Stimulated activated CD8-positive, alpha-beta memory T cell treated with anti-CD3 and anti-CD28 coated beads, Interleukin-15, amount 100 ng/mL, for 24 hours (primary cell): ENCODE measurements at places on chromosomes 4 and X.

DNA sequence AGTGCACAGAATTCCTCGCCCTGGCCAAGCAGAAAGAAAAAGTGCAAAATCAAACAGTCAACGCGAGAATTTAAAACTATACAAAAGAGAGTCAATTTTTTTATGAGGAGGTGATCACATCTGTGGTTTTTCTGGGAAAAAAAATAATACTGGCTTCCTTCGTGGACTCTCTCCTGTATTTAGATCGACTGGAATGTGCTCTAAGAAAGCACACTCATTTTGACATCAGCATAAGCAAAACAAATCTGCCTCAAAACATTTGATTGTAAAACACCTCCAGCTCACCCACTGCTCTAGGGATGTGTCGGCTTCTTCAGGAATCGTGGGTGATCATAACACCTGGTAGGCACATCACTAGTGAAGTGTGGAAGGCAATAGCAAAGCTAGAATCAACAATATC, 417.4 kb upstream of the FAT1 start:
- DNase-seq = no peak

GRCh38 chrX:107454302-107454701, 4.8 kb downstream of the FRMPD3 start:
- DNase-seq = no peak

DNA sequence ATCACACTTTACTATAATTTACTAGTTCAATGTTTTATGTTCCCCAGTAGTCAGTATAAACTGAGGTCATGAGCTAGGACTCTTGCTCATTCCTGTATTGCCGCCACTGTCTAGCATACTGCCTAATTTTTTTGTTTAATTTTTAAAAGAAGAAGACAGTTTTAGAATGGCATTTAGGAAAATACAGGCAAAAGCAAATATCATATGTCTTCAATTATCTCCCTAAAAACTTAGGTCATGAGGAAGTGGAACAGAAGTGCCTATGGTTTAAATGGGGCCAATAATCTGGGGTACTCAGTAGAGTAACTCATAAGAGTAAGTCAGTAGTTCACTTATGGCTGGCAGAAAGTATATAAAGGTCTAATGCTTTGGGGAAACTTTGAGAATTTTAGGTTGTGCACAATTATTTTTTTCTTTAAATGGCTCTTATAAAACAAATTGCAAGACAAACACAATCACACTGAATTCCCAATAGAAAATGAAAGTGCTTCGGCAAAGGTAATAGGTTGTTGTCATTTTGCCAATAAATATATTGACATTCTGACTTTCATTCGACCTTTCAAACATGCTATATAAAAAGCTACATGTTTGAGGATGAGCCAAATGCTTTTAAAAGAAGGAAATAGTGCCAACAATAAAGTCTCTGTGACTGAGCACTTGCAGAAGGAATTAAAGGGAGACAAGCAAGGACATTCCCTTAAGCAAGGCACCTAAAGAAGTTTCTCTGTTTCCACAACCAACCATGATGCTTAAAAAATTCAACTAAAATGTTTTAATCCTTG, 390.1 kb downstream of the PDGFC start:
- DNase-seq = no peak

DNA sequence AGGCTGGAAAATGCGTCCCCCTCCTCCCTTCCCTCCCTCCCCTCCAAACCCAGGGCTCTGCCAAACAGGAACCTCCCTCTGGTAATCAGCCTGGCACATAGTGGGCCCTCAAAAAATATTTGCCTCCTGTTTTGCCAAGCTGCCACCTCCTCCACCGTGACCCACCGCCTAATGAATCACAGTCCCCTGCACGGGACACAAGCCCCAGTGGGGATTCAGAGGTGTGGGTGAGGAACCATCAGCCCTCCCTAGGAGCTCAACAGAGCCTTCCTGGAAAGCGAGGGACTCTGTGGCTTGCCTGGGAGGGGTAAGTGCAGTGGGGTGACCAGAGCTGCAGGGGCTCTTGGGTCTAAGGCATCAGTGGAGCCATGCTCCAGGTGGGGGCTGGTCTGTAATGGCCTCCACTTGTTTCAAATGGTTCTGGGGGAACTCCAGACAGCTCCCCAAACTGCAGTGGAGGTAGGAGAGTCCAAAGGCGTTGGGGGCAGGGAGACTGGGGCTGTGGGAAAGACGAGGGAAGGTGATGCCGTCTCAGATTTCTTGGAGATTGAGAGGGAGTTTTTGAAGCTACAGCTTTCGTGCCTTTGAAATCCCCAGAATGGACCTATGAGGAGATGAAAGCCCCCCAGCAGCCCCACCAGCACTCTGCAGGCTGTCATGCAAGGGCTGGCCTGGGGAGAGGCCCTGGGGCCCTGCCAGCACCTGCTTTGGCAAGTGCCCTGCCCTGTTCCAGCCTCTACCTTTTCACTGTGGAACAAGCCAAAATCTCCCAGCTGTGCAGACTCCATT, 1.0 kb upstream of the PPP2R2C start:
- DNase-seq = no peak

- DNase-seq = no peak
These were observed 81.2 kb downstream of the DCK start for GRCh38 chr4:71074452-71075299.

DNA sequence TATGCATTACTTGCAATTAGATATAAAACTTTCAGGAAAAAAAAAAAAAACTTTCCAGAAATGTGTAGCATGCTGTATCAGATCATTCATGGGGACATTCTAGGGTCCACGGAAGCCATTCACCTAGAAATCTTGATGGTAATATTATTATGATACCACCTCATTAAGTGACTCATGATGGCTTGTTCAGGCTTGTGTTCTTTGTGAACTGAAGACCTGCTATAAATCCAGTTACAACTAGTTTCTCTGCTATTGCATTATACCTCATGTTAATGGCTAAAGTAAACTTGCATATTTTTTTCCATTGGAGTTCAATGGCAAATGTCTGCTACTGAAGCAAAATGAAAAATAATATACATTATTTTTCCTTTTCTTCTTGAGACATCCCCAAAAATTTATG, 35.3 kb upstream of the PTPN13 start:
- DNase-seq = no peak

GRCh38 chr4:140335076-140335475, 38.4 kb upstream of the SCOC start:
- no peak for DNase-seq

- DNase-seq = peak; percentile 89
These were observed 5.0 kb downstream of the UVSSA start for GRCh38 chr4:1351854-1352566.

DNA sequence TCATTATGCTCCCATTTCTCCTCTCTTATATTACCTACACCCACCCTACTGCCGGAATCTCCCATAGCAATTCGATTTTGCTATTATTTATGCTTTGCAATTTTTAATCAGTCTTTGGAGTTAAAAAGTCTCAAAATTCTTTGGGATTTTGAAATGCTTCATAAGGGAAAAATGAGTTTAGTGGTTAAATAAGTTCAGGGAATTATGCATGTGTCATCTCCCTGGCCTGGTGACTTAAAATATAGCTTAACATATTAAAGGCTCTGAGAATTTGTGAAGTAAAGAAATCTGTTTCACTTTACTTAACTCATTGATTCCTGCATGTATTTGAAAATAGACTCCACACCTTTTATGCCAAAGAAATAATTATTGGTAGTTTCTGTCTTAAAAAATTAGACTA, 185.1 kb upstream of the DIPK2B start:
- no peak for DNase-seq

DNA sequence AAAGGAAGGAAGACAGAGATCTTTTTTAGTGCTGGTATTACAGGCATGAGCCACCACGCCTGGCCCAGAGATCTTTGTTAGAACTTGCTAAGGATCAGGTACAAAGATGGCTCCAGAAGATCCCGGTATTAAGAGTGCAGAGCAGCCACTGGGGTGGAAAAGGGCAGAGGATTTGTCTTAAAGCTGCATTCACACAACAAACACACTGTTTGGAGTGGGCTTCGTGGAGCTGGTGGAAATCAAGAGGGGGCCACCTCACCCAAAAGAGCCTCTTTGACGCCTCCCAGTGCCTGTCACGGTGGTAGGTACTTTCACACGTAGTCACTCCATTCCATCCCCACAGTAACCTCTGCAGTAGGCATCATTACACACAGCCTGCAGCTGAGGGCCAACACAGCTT, 13.3 kb downstream of the HELT start:
- no peak for DNase-seq

DNA sequence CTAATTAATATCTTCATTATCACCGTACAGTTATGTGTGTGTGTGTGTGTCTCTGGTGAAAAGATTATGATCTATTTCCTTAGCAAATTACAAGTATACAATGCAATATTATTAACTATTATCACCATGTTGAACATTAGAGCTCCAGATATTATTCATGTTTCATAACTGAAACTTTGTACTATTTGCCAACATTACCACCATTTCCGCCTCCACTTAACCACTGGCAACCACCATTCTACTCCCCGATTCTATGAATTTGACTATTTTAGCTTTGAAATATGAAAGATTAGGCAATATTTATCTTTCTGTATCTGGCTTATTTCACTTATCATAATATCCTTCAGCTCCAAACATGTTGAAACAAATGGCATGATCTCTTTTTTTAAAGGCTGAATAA, 717.9 kb downstream of the ARAP2 start:
- DNase-seq = no peak

GRCh38 chr4:165553221-165553810, 174.5 kb downstream of the CPE start:
- DNase-seq = no peak

- no peak for DNase-seq
These were observed 657.0 kb downstream of the DACH2 start for GRCh38 chrX:86805241-86805640.

DNA sequence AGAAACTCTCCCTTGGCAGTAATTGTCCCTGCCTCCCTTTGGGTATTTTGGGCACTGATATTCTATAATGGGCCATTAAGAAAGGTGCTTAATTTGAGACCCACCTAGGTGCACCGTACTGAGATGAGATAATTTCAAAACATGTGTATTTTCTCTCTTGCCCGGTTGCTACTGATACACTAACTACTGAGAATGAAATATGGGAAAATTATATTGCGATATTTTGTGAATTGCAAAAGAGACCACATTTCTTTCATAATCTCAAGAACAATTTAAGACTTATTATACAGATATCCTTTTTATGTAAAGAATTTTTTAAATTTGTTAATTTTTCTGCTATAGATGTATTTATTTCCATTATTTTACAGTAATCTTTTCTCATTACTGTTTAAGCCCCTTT, 284.9 kb downstream of the ADGRL3 start:
- DNase-seq = no peak

DNA sequence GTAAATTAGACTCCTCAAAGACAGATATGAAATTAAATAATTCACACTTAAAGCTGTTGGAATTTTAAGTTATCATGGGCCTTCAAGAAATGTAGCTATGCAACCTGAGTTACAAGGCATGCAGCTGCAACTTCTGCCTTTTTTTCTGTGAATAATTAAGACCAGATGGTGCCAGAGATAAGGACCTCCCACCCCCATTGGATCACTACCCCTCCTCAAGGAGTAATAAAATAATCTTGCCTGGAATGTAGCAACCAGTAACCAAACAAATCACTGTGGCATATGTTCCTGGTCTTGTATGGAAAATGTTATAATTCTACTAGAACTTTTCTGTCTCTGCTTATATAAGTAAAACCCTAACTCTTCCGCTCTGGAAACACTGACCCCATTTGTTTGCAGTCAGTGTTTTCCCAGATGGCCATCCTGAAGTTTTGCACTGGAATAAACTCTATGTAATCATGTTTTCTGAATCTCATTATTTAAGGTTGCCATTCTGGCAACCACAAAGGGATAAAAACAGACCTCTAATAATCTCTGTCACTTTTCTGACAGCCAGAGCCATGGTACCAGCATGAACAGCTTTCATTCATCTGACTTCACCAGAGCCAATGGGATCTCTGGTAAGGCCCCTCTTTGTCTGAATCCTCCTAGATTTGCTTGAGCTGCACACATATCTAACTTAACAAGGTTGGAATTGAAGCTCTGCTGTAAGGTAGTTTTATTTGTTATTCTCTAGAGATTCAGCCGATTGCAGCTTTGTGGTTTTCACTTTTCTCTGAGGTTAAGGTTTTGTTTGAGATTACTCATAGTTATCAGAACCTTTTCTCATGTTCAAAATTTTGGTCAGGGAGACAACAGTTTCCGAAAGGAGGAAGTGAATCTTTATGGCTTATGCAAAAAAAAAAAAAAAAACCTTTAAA, 274.6 kb downstream of the NAF1 start:
- no peak for DNase-seq

DNA sequence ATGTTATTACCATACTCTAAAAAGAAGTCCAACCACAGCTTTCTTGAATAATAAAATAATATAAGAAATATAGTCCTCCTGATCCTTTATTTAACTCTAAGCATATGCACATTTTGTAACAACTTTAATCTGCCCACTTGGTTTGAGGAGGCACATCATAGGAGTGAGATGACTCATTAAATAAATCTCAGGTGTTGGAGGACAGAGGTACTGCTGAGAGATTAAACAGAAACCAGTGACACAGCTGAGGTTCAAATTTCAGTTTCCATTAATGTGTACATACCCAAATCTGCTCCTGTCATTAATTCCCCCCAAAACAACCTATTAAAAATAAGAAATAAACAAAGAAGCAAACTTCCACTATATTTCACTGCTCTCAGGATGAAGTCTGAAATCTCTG, 211.0 kb downstream of the KCTD8 start:
- no peak for DNase-seq

DNA sequence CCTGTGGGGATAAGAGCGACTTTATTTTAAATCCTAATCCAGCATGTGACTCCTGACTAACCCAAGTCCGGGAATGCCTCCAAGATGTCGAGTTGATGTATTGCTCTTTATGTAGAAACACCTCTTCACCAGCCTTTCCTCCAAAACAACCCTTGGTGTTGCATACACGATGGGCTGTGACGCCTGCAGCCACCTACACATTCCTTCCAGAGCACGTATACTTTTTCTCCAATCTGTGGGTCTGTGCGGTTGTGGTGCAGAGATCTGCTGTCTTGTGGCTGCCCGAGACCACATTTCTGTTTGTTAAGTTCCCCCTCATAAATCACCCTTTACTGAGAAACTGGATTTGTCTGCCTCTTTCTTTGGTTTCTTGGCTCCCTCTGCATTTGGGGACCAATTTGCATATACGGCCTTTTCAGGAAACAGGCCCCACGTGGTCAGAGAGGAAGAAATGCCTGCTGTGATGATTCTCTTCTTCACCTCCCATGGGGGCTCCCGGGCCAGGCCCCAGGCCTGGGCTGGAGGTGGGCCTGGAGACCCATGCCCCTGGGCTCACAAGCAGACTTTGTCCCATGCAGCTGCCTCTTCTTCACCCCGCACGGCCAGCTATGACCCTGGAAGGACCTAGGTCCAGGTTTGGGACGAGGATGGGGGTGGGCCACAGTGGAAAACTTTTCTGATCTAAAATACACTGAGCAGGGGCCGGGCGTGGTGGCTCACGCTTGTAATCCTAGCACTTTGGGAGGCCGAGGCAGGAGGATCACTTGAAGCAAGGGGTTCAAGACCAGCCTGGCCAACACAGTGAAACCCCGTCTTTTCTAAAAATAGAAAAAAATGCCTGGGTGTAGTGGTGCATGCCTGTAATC, 21.4 kb upstream of the AFAP1 start:
- DNase-seq = no peak

GRCh38 chr4:24912252-24913118, at the start of gene CCDC149:
TSS of gene CCDC149 (minus strand) at chr4:24913042. CDS start at chr4:24912864, 178 bp downstream.
- no peak for DNase-seq
